Panc1 (cell line): ENCODE measurements at places on chromosomes 4 and X. TPM values are rescaled to one million over a fixed set of nuclear protein-coding genes. Genes with fewer than 3 reads are reported as not detected.

DMRTC1 gene
- 0.31 TPM for total RNA-seq

ZAR1 gene
- not detected for total RNA-seq

NXF2 gene
- total RNA-seq, result not detected

PALLD gene
- total RNA-seq, result 6.5 TPM

NEIL3 gene
- 8.9 TPM for total RNA-seq

DNA sequence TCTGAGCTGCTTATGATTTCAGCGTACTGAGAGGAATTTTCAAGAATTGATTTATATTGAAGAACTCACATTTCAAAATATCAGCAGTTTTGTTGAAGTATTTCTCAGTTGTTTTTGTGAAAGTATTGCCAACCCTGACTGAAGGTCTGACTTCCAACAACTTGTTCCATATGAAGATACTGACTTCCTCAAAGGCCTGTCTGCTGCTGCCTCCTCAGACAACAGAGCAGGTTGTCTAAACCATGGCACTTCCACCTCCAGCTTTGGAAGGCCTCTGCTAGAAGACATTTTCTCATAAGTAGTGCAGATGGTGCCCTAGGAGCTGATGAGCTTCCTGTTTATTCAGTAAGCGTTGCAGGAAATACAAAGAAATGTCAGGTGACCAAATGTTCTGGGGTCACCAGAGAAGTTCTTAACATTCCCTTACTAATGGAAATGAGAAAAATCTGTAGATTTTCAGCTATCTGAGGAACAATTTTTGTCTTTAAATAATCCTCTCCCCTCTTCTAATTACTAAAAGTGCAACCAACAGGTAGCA, 28.8 kb downstream of the FGF2 start:
- DNase-seq, result no peak

DNA sequence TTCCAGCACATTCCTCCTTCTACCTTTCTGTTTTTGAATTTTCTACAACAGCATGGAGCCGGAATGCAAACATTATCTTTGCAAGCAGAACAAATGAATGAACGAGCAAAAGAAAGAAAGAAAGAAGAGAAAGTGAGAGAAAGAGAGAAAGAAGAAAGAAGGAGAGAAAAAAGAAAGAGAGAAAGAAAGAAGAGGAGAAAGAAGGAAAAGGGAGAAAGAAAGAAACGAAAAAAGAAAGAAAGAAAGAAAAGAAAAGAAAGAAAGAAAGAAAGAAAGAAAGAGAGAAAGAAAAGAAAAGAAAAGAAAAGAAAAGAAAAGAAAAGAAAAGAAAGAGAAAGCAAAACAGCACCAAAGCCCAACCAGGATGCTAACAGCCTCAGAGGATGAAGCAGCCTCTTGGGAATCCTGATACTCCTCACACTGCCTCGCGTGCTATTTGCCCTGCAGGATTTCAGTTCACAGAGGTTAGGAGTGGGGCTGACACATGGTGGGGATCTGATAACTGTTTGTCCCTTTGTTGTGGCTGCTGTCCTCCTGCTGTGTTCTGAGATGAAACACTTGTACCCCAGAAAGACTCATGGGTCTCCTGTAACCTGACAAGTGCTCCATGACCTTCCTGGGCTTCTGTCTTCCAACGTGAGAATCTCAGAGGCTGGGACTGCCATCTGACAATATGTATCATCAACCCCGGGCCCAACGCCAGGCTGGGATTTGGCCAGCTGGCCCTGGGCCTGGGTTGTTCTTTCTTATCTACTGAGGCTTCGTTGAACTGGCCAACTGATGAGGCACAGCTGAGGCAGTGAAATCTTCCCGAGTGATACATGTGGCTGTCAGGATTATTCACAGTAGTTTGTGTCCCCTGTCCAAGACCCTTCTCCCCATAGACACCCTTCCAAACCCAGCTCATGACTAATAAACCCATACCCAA, 61.0 kb downstream of the SEPSECS start:
- DNase-seq, result no peak

- DNase-seq, result no peak
Observed at GRCh38 chr4:138686106-138686835, 329.3 kb upstream of the NOCT start.

DNA sequence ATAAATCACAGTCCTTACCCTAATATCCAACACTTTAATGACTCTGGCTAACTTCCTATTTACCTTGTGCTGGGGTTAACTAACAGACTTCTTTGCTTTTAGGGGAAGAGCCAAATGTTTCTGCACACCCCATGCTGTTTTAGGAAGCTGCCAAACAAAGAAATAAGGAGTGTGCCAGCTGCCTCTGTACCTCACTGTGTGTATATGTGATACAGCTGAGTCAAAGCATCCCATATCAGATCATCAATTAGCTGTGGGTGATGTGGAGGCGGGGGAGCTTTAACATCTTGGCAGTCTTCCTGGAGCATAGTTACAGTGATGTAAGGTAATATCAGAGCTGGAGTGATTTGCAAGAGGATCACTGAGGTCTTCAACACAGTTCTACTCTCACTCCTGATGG, 95.4 kb downstream of the COL25A1 start:
- no peak for DNase-seq

- no peak for DNase-seq
Observed at GRCh38 chr4:145796346-145796745, 116.4 kb downstream of the C4orf51 start.

DNA sequence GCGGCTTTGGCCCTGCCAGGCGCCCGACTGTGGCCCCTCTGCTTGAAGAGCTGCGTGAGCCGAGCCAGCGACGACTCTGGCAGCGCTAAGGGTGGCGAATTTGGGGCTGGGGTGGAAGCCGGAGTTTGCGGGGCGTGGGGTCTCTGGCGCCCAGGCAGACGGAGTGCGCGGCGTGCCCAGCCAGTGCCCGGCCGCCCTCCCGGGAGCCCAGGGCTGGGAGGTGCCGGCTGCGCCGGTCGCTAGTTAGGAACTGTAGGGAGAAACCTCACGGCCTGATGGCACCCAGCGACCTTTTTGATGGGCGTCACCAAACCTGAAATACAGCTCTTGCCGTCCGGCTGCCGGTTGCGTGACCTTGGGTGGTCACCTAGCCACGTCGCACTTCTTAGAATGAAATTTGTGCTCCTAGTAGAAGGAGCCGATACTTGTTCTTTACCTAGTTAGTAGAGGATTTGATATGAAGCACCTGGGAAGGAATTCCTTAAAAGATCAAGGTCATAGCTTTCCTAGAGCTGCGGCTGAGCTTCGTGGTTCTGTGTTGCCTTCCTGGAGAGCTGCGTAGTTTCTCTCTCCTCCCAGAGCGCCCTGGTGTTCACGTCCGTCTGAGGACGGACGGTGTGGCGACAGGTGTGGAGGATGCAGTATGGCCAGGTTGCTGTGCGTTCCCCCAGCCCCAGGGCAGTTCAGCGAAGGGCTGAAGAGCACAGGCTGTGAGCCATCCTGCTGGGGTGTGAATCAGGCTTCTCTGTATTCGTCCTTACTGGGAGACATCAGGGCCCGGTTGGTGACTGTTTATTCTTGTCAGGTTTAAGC, 680 bp downstream of the MAEA start:
- DNase-seq, result no peak

DNA sequence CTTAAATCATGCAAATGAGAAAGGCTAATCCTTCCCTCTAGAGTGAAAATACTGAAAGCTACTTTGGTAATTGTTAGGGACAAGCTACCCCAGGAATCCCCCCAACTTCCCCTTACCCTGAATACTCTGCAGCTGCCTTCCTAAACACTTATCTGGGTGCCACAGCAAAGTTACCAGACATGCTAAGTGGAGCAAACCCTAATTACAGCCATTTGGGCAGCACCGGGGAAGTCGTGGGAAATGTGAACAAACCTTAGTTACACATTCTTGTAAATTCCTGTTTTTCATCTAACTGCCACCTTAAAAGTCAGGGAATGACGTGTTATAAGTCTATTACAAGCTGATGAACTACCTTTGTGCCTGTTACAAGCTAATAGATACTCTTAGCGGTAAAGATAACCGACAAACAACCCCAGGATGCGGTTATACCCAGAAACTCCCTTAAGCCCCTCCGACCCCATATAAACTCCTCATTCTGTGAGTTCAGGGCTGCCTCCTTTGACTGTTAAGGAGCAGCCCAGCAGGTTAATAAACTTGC, 66.0 kb upstream of the PLAC8 start:
- no peak for DNase-seq

- no peak for DNase-seq
Observed at GRCh38 chr4:174681723-174682300, 147.2 kb downstream of the GLRA3 start.

GRCh38 chr4:147236806-147237205, 244.1 kb upstream of the EDNRA start:
- no peak for DNase-seq

- no peak for DNase-seq
Observed at GRCh38 chr4:144754562-144755410, 108.8 kb downstream of the HHIP start.

- DNase-seq, result no peak
Observed at GRCh38 chrX:110863883-110864282, 68.3 kb upstream of the CHRDL1 start.
